KBM-7 (cell line): ENCODE measurements at places on chromosomes 4 and X.

- DNase-seq, result no peak
Observed at GRCh38 chr4:99077177-99077576, 11.4 kb downstream of the ADH5 start.

DNA sequence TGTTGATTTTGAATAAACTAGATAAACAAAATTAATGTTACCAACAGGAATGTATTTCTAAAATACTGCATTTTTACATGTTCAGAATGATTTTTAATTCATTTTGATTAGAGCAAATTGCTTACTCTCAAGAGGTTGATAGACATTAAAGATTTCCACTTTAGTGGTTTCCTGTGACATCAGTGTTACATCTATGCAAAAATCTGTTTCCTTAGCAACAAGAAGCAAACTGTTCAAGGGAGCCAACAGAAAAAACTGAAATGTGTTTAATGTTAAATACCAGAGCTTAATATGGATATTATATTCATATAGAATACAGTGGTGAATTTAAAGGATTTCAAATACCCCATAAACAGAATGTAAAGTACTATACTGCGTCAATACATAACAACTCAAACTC is 277.8 kb downstream of the GABRG1 start:
- no peak for DNase-seq

GRCh38 chr4:83885256-83886182 is 349.6 kb downstream of the GPAT3 start:
- no peak for DNase-seq

GRCh38 chrX:11328134-11328533 is 34.9 kb downstream of the AMELX start:
- no peak for DNase-seq

DNA sequence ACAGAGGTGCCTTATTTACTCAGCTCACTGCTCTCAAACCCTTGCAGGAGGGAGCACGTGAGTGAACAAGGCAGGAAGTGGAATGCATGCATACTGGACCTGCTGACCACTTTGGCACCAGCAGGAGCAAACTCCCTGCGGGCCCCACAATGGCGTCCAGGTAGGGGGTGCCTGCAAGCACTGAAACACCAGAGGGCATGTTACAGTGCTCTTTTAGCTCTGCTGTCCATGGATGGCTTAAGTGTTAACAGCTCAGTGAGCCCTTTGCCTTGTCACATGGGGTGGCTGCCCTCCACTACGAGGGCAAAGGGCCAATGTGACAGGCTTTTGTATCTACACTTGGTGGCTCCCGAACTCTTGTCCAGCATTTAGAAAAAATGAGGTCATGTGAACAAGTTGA is 199.5 kb upstream of the UGT8 start:
- DNase-seq, result no peak

- DNase-seq, result no peak
Observed at GRCh38 chr4:78809295-78809694, 33.1 kb downstream of the BMP2K start.

DNA sequence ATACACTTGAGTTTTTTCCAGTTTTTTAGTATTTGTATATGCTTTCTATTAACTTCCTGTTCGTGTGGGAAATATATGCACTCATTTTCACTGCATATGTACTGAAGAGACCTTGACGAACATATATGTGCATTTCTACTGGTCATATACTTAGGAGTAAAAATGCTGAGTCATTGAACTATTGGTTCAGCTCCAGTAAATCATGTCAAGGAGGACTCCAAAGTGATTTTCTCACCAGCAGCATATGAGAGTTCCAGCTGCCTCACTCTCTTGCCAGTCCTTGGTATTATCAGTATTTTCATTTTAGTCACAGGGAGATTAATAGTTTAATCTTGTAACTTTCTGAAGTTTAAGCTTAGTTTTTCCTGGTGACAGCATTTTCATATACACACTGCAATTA is 2750.2 kb downstream of the ARAP2 start:
- DNase-seq, result no peak

GRCh38 chr4:152554742-152555141 is 18.9 kb upstream of the FBXW7 start:
- DNase-seq, result no peak

GRCh38 chr4:24770667-24771066 is 24.7 kb upstream of the SOD3 start:
- no peak for DNase-seq

- DNase-seq, result peak; percentile 46
Observed at GRCh38 chrX:103831342-103831802, 685 bp downstream of the RAB9B start.

DNA sequence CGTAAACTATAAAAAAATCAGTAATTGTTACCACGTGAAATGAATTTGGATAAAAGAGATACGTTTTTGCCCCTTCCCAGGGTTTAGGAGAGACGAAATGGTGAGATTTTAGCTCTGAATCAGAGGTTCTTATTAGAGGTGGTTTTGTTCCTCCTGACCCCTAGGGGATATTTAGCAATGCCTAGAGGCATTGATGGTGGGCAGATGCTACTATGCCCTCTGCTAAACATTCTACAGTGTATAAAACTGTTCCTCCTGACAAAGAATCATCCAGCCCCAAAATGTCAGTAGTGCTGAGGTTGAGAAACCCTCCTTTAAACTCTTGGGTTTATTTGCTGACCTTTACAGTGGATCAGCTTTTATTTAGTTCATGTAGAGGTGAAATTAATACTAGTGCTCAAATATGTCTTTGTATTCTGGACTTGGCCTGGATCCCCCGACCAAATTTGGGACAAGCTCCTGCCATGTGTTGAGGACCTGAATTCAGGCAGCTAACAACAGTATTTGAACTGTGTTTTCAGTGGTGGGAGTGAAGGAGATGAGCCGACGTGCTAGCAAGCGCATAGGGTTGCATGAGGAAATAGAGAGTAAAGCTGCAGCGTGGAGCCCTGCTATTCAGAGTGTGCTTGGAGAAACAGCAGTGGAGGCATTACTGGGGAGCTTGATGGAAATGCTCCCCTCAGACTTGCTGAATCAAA is 126.1 kb downstream of the PTTG2 start:
- no peak for DNase-seq

DNA sequence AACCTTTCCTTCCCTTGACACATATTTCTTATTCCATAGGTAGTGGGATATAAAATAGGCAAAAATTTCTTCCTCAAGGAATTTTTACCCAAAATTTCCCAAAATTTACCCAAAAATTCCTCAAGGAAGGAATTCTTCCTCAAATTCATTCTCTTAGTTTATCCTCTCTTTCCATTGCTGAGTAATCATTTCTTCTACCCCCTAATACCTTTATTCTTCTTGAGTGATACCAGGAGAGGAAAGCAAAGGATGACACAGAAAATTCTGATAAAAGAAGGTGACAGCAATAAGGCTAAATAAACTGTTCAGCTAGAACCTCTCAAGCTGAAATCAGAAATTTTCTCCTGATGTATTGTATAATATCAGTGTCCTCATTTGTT is 191.4 kb upstream of the MAB21L2 start:
- DNase-seq, result no peak

- DNase-seq, result no peak
Observed at GRCh38 chr4:82491251-82491960, 61.0 kb downstream of the ENOPH1 start.

GRCh38 chr4:121824950-121825349 is 1.3 kb upstream of the CCNA2 start:
- DNase-seq, result no peak
